ENCODE measurements at places on chromosomes 1 and 21. TPM values are rescaled to one million over a fixed set of nuclear protein-coding genes. Genes with fewer than 3 reads are reported as not detected.

DNA sequence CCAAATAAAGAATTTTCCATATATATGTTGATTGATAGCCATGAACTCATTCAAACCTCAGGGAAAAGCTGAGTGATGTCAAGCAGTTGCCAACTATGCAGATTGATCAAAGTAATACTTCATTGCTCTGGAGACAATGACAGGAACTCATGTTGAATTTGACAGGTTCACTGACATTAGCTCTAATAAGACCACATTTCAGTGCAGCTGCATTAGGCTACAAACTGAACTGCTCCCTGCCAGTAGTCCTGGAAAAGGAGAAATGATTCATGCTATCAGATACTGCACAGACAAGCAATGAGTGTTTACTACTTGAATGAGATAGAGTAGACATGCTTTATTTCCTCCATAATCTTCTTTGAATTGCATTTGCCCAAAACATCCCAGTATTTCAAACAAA, 948.4 kb downstream of the MRPL39 start:
- H3K4me3 ChIP-seq = no peak overlapping the region
- no peaks in the 10 kb centered on the region for H3K36me3 ChIP-seq
- DNase-seq = no peak
- no peaks in the 10 kb centered on the region for H3K4me1 ChIP-seq
- no peaks in the 10 kb centered on the region for H3K27me3 ChIP-seq

The MROH9 gene
- total RNA-seq = not detected

- no peak for DNase-seq
- H3K4me1 ChIP-seq = peaks cover 4% of the 10 kb centered on the region
- H3K27me3 ChIP-seq = no peaks in the 10 kb centered on the region
- no peak overlapping the region for H3K4me3 ChIP-seq
- H3K36me3 ChIP-seq = no peaks in the 10 kb centered on the region
- H3K27ac ChIP-seq = no peak overlapping the region
Measured at GRCh38 chr1:87218618-87219017, 110.1 kb upstream of the LMO4 start.

The AGMAT gene
- total RNA-seq = 5.4 TPM
